Activated naive CD4-positive, alpha-beta T cell treated with anti-CD3 and anti-CD28 coated beads for 36 hours (primary cell): ENCODE measurements at places on chromosomes 6 and 20.

DNA sequence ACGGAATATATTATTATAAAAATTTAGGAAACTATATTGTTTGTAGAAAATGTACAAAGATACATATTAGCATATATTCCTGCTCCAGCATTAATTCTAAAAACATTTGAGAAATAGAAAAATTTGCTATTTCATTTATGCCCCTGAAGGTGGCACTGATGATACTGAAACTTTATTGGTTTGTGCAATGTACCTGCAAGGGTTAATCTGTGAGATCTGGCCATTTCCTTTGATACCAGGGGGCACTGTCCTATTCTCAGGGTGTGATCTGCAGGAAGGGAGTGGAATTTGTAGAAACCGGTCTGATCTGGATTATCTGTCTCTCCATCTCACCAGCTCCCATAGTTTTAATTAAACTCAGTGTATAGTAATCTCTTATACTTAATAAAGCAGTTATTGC, 625.1 kb upstream of the IMPG1 start:
- no peak for DNase-seq
- no peaks in the 10 kb centered on the region for H3K27me3 ChIP-seq
- H3K36me3 ChIP-seq = no peaks in the 10 kb centered on the region

GRCh38 chr20:8474027-8474668, 342.1 kb downstream of the PLCB1 start:
- no peaks in the 10 kb centered on the region for H3K4me1 ChIP-seq
- H3K36me3 ChIP-seq = no peaks in the 10 kb centered on the region
- no peaks in the 10 kb centered on the region for H3K27me3 ChIP-seq
- H3K4me3 ChIP-seq = no peak overlapping the region
- no peak overlapping the region for H3K27ac ChIP-seq

GRCh38 chr20:25292176-25292891, 44.4 kb downstream of the PYGB start:
- H3K27me3 ChIP-seq = no peaks in the 10 kb centered on the region
- DNase-seq = no peak
- H3K36me3 ChIP-seq = peaks cover 1% of the 10 kb centered on the region
- no peak overlapping the region for H3K27ac ChIP-seq
- no peaks in the 10 kb centered on the region for H3K4me1 ChIP-seq

GRCh38 chr6:144753023-144753705, 468.0 kb downstream of the UTRN start:
- no peak for DNase-seq
- no peak overlapping the region for H3K27ac ChIP-seq
- H3K4me3 ChIP-seq = no peak overlapping the region
- no peaks in the 10 kb centered on the region for H3K4me1 ChIP-seq
- no peaks in the 10 kb centered on the region for H3K27me3 ChIP-seq

DNA sequence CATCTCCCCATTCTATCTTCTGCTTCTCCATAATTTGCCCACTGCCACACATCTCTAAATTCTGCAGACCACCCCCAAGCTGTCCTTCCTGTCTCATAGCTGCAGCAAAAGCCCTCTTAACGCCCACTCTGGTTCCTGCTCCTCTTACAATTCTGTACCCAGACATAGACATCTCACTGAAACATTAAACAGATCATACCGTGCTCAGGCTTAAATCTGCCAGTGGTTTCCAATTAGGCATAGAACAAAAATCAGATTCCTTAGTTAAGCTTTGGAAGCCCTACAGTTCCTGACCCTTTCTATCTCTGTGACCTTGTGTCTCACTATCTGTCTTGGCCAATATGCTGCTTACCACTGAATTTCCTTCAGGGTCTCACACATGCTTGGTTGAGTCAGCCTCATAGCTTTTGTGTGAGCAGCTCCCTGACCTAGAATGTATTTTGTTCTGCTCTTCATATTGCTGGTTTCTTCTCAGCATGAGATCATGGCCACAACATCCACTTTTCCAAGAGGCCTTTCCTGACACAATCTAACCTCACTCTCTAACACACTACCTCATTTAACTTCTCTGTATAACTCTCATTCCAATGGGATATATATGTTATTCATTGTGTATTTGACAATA, 749.7 kb downstream of the MAFB start:
- H3K4me1 ChIP-seq = no peaks in the 10 kb centered on the region
- H3K36me3 ChIP-seq = no peaks in the 10 kb centered on the region
- DNase-seq = no peak
- no peak overlapping the region for H3K4me3 ChIP-seq

DNA sequence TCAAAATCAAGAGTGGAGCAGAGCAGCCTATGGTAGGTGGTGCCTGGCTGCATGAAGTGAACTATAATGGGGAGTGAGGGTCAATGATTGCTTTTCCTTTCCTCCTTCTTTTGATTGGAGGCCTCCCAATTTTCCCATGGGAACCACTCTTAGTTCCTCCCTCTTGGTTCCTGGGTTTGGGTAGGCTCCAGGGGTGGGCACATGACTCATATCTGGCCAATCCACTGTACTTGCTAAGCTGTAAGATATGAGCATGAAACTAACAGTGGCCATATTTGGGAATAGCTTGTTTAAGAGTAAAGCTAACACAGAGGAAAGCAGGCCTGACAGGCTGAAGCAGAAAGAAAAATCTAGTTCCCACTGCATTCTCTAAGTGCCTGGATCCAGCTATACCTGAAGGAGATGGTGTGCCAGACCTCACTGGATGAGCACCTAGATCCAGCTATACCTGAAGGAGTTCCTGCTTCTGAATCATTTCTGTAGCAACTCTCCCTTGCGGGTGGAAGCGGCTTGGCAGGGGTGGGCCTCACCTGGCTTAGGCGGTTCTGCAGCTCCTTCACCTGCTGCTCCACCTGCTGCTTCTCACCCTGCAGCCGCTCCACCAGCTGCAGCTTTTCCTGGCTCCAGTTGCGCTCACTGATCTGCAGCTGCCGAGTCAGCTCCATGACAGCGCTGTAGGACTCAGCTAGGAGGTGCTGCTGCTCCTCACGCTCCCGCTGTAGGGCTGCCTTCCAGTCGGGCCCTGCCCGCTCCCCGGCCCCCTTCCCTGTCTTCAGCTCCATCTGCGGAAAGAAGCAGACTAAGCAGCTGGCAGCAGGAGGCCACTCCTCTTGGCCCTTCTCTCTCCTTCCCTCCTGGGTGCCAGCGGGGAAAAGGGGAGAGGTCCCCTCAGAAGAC, 29.0 kb upstream of the DSN1 start:
- no peak overlapping the region for H3K27ac ChIP-seq
- H3K4me1 ChIP-seq = no peaks in the 10 kb centered on the region
- no peak overlapping the region for H3K4me3 ChIP-seq
- DNase-seq = no peak

GRCh38 chr20:58359441-58359840, 29.6 kb upstream of the VAPB start:
- no peaks in the 10 kb centered on the region for H3K27me3 ChIP-seq
- peaks cover 19% of the 10 kb centered on the region for H3K36me3 ChIP-seq
- no peaks in the 10 kb centered on the region for H3K4me1 ChIP-seq
- H3K4me3 ChIP-seq = no peak overlapping the region
- H3K27ac ChIP-seq = no peak overlapping the region

GRCh38 chr6:105781248-105781647, 304.9 kb upstream of the PRDM1 start:
- H3K27me3 ChIP-seq = no peaks in the 10 kb centered on the region
- H3K36me3 ChIP-seq = no peaks in the 10 kb centered on the region
- no peak overlapping the region for H3K27ac ChIP-seq
- no peak overlapping the region for H3K4me3 ChIP-seq
- H3K4me1 ChIP-seq = peaks cover 34% of the 10 kb centered on the region
- DNase-seq = peak; percentile 77

- no peaks in the 10 kb centered on the region for H3K27me3 ChIP-seq
- H3K4me1 ChIP-seq = no peaks in the 10 kb centered on the region
- no peak overlapping the region for H3K27ac ChIP-seq
- no peak for DNase-seq
- H3K4me3 ChIP-seq = no peak overlapping the region
Measured at GRCh38 chr6:169490246-169490641, 211.6 kb downstream of the WDR27 start.

- H3K36me3 ChIP-seq = peaks cover 13% of the 10 kb centered on the region
- peak; percentile 97 for DNase-seq
- no peaks in the 10 kb centered on the region for H3K27me3 ChIP-seq
- peaks cover 45% of the 10 kb centered on the region for H3K4me1 ChIP-seq
Measured at GRCh38 chr6:2765166-2765895, at the start of gene WRNIP1. Gene WRNIP1, plus strand, starts transcription at chr6:2765393. Its CDS starts 230 bp downstream, at chr6:2765623.

- H3K4me3 ChIP-seq = no peak overlapping the region
- H3K27me3 ChIP-seq = peaks cover 1% of the 10 kb centered on the region
- H3K4me1 ChIP-seq = no peaks in the 10 kb centered on the region
- DNase-seq = no peak
- no peak overlapping the region for H3K27ac ChIP-seq
Measured at GRCh38 chr6:16060039-16060438, 68.8 kb upstream of the MYLIP start.

DNA sequence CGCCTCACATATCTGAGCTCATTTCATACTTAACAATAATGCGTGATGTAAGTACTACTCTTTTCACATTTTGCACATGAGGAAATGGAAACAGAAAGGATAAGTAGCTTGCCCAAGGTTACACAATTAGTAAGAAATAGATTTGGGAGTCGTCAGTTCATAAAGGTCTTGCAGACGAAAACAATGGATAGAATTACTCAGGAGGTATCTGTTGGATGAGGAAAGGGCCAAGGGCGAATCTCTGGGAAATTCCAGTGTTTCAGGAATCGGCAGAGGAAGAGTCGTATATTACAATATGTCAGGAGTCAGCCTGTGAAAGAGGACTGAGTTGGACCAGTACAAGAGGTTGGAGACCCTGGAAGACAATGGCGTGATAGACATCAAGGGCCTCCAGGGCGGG, 12.8 kb upstream of the EDN1 start:
- H3K27ac ChIP-seq = no peak overlapping the region
- no peak for DNase-seq
- no peak overlapping the region for H3K4me3 ChIP-seq
